ENCODE measurements at places on chromosomes 11 and 22. TPM values are rescaled to one million over a fixed set of nuclear protein-coding genes. Genes with fewer than 3 reads are reported as not detected.

- no peak for DNase-seq
These were observed 78.1 kb downstream of the KIAA1671 start for GRCh38 chr22:25030636-25031035.

Gene MS4A4A
- 12.0 TPM for total RNA-seq

Gene ADM
- total RNA-seq = 12.8 TPM

Gene SLC22A25
- total RNA-seq = 28.4 TPM

DNA sequence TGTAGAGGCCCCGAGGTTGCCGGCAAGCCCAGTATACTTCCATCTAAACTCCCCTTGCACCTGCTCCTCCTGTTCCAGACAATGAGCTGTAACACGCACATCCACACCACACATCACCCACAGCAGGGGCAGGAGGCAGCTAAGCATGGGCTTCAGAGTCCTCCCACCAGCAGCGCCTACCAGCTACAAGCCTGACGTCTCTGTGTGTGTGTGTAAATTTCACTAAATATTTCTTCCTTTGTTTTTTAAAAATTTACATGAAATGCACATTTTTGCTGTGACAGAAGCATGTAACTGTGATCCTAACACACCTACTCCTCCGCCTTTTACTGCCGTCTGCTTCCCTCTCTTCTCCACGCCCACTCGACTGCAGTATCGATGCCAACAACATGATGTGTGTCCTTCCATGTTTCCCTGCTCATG lies 29.4 kb upstream of the PACSIN2 start:
- no peak for DNase-seq

GRCh38 chr11:30406978-30407762 lies 84.3 kb downstream of the ARL14EP start:
- no peak for DNase-seq

- no peak for DNase-seq
These were observed 8.2 kb downstream of the ARRB1 start for GRCh38 chr11:75342966-75343870.

DNA sequence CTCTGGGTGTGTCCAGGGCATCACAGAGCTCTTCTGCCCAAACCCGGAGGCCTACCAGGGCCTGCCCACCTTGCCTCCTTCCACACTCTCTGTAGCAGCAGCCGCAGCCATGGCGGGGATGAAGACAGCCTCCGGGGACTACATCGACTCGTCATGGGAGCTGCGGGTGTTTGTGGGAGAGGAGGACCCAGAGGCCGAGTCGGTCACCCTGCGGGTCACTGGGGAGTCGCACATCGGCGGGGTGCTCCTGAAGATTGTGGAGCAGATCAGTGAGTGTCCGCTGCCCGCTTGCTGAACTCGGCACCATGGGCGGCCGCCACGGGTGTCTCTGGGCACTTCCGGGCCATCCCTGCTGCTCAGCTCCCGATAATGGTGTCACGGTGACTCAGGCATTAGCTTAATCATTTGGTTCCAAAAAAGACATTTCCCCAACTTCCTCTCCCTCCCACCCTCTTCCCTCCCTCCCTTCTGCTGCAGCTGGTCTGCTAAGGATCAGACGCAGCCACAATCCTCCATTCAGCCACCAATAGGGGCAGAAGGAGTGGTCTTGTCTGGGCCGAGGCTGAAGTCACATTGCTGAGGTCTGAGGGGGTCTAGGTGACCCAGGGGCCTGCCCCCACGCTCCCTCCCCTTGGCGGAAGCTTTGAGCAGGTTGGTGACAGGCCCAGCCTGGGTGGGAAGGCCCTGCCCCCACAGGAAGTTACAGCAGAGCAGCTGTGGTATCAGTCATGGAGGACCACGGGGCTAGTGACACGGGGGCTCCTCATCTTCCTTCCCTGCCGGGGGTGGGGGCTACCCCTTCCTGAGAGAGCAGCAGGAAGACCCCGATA lies 950 bp downstream of the FERMT3 start:
- peak; percentile 79 for DNase-seq

Gene KDM4D
- total RNA-seq = 0.17 TPM

DNA sequence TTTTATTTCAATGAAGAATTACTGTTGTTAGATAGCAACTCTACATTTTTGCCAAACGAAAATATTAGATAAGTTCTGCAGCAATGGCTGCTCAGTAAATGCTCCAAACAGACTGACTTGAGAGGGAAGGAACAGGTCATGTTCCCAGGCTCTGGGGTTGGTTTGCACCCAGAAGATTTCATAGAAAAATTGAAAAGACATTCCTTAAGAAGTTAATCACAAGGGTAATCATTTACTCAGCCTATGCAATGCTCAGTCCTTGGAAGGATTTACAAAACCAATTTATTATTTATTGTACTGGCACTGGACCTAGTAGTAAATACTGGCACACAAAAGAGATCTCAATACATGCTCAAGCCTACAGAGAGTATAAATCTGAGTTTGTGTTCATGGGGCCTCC lies 179.1 kb upstream of the MTNR1B start:
- no peak for DNase-seq

Gene USH1C
- 0.09 TPM for total RNA-seq

- no peak for DNase-seq
These were observed 12.1 kb downstream of the RNH1 start for GRCh38 chr11:494761-495536.

DNA sequence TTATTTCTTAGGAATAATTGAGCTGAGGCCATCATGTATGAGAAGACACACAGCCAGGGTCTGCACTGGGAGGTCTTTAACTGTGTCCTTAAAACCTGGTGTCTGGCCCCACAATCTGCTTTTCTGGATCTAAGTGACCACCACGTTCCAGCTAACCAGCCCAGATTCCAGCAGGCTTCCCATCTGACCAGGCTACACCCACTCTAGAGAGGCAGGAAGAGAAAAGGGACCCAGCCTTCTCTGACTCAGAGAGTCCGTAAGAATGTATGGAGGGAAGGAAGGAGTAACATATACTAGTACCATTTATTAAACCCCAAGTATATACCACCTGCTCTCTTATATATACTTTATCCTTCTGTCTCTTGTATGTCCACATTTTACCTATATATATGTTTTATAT lies 80.1 kb downstream of the LDLRAD3 start:
- no peak for DNase-seq

DNA sequence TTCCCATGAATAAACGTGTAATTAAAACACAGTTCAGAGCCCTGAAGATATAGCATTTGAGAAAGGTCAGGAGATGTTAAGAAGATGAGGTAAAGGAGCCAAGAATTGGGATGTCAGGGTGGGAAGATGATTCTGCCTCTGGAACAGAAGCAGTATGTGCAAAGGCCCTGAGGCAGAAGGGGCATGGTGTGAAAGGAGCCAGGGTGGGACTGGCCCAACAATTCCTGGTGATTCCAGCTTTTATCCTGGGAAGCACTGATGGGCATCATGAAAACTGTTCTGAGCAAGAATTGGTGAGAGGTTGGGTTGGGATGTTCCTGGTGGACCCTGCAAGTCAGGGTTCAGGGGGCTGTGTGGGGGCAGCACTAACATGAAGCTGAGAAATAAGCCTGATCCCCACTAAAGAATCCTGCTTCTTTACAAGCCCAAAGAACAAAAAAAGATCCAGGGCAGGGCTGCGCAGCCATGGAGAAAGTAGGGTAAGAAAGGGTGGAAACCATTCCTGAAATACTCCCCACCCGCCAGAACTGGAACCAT lies 2.5 kb upstream of the FXYD6 start:
- no peak for DNase-seq

Gene MTCH2
- total RNA-seq = 62.5 TPM

DNA sequence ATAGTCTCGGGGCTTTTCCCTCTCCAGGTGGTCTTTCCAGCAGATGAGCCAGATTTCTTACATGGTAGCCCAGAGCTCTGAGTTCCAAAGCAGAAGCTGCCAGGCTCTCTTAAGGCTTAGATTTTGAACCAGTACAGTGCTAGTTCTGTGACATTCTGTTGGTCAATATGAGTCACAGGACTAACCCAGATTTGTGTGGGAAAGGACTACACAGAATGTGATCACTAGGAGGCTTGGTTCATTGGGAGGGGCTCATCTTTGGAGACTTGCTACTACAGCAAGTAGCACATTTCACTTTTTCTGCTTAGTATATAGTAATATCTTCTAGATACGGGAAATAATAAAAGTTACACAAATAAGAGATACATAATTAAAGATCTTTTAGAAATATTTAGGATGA lies 24.1 kb downstream of the RNF214 start:
- DNase-seq = no peak

Gene OR52W1
- not detected for total RNA-seq

DNA sequence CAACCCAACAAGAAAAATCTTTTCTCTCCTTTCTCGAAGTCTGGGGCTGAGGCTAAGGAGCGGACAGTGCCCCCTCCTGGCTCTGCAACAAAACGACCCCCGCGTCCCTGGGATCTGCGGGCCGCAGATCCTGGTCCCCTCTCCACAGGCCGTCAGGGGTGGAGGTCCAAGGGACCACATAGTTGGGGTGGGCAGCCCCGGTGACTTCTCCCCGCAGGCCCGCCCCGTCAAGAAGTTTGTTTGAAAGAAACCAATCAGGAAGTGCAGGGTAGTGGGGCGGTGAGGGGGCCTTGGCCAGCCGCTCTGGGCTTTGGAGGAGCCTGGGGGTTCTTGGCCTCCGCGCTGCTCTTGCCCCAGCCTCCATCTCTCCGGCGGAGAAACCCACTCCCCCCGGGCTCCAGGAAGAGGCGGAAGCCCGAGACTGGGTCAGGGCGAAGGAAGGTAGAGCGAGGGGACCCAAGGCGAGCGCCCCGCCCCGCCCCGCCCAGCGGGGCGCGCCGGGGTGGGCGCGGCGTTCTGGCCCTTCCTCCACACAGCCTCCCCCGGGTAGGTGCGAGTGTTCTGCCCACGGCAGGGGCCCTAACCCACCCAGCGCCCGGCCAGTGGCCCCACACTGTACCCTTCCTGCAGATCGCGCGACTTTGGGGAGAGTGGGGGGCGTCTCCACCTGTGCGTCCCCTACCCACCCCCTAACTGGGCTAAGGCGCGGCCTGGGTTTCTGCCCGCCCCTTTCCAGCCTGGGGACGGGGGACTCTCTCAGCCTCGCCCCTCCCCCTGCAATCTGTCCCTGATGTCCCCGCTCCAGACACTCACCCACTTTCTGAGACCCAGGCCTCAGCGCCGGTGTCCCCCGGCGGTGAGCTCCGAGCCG lies 1.3 kb downstream of the TP53I11 start:
- DNase-seq = no peak

GRCh38 chr22:20497426-20497825 lies 1.8 kb upstream of the KLHL22 start:
- no peak for DNase-seq

GRCh38 chr11:48163360-48164100 lies 53.1 kb upstream of the OR4B1 start:
- DNase-seq = no peak

- DNase-seq = no peak
These were observed 40.2 kb downstream of the LMO1 start for GRCh38 chr11:8223513-8223900.

DNA sequence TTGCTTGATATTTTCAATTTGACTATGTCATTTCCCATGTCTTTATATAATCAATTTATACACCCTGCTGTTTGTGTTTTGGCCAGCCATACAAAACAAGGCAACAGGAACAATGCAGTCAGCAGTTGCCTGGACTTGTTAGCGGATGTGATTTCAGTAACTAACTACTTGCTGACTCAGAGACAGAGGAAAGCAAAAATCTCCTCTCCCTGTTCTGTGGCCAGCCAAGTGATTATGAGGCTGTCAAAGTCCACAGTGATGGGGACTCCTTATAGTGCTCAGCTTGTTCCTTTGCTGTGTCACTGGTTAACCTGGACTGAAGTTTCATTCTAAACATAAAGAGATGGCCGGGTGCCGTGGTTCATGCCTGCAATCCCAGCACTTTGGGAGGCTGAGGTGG lies 32.6 kb upstream of the APLP2 start:
- no peak for DNase-seq

DNA sequence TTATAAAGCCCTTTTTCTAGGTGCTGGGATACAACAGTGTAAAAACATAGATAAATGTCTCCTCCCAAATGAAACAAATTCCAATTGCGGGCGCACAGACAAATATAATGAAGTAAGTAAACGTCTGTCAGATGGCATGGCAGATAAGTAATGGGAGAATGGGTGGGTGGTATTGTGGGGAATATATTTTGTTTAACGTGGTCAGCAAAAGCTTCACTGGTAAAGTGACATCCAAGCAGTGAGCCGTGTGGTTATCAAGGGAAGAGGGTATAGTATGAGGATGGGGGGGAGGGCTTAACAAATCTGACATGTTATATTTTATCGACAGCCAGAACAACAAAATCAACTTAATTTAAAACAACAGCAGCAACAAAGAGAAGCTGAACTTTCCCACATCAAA lies 1.2 kb downstream of the SVIP start:
- DNase-seq = no peak

Gene SCN3B
- total RNA-seq = 0.17 TPM

- DNase-seq = no peak
These were observed 60.8 kb downstream of the SOX6 start for GRCh38 chr11:16295592-16295991.

Gene RASD2
- total RNA-seq = not detected

GRCh38 chr11:62012832-62013461 lies 45.5 kb upstream of the FTH1 start:
- DNase-seq = no peak

Gene NFAM1
- total RNA-seq = 3.8 TPM

DNA sequence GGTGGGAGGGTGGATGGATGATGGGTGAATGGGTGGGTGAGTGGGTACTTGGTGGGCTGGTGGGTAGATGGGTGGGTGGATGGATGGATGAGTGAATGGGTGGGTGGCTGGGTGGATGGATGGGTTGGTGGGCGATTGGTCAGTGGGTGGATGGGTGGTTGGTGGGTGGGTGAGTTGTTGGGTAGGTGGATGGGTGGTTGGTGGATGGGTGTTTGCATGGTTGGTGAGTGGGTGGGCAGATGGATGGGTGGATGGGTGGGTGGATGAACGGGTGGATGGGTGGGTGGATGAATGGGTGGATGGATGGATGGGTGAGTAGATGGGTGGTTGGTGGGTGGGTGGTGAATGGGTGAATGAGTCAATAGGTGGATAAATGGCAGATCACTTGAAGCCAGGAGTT lies 43.0 kb upstream of the LRRC32 start:
- DNase-seq = no peak

GRCh38 chr22:29266564-29267461 lies 968 bp downstream of the RHBDD3 start:
- DNase-seq = no peak

Measured in liver (tissue), 10 donors.